ENCODE measurements at places on chromosomes 13 and 19.
A peak's percentile ranks its signal among the peaks of the same experiment; 100 is the strongest.

GRCh38 chr13:104632736-104633135 lies 1566.5 kb upstream of the SLC10A2 start:
- DNase-seq, result no peak

DNA sequence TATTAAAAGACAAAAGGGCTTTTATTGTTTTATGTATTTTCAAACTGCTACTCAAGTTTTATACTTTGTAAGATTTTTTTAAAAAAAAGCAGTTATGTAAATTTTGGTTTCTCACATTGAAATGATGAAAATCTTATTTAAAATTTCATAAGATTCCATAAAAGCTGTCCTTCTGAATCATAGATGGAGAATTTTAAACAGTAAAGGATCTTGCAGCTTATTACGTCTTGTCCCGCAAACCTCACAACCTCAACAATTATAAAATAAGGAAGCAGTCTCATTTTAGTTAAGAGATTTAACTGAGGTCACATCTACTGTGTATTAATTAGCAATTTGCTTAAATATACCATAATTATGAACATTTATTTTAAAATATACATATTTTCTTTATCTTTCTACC lies 581.0 kb upstream of the SPRY2 start:
- DNase-seq, result no peak

DNA sequence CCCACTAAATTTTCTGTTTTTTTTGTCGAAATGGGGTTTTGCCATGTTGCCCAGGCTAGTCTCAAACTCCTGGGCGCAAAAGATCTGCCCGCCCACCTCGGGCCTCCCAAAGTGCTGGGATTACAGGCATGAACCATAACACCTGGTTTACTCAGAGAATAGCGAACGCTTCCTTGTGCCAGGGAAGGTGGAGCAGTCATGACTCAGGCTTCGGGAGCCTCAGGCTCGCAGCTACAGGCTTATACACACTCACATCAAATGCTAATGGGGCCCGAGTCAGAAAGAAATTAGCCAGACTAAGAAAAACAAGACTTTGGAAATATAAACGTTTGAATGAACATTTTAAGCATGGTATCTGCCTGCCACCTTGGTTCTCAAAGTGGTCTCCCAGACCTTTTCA lies 11.0 kb upstream of the TPT1 start:
- DNase-seq, result no peak

DNA sequence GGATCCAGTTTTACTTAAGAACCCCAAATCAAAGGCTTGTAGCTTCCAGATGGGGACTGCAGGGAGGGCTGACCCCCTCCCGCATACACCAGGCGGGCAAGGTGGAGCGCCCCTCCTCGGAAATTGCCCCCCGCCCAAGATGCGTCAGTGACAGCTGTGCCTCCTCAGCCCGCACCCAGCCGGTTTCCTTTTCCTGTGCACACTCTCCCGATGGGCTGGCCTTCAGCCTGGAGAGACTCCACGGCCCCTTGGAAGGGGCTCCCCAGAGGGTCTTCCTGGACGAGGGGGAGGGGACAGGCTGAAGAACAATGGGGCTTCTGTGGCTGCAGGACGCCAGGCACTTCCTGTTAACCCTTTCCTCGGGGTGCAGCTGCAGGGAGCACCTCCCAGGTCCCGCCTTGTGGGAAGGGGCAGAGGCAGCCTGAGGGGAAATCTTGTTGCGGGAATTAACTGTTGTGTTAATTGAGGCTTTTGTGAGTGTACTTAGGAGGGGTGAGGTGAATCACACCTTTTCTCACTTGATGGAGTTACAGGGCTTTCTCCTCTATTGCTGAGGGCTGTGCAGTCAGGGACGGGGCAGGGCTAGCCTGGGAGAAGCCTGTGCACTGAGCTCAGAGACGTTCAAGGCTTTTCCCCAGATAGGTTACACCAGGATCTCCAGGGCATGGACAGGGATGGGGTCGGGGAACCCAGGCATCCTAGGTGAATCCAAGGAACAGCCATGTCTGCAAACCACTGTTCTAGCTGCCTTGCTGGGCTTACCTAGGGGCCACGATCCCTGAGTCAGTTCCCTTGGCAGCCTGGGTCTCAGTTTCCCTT lies 14.3 kb downstream of the IER2 start:
- DNase-seq, result peak; percentile 53

- no peak for DNase-seq
These were observed 31.6 kb downstream of the CCNE1 start for GRCh38 chr19:29843180-29844051.

DNA sequence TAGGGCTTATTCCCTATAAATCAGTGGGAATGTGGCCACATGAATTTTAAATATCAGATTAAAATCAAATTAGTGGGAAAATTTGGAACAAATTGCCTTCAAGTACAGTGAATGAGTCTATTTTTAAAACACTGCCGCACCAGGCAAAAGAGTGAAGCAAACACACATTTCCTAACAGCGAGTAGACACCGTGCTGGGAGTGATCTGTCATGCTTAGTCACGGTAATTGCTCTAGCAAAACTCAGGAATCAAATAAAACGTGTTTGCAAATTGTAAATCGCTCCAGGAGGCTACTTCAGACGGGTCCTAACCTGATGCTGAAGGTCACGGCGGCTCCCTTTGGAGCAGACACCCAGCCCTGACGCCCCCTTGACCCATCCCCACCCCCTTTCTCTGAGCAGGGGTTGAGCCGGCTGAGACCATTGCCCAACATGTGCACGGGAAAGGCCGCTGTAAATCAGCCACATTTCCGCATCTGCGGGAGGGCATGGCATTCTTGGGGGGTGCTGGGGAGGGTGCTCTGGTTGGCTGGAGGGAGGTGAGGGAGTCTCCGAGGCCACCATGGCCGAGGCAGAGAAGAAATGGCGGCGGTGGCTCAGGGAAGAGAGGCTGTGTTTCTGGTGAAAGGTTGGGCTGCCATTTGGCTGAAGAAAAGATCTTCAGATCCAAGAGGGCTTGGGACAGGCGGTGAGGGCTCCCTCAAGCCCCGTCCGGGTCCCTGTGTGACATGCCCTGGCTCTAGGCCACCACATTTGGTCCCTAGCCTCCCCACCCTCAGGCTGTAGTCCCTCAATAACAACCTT lies 8.9 kb downstream of the CEBPA start:
- DNase-seq, result no peak

Data from CD4-positive, alpha-beta T cell treated with Interleukin-12 subunit alpha and Interleukin-12 subunit beta, for 1 hour (primary cell).